ENCODE measurements at places on chromosomes 5 and 9. TPM values are rescaled to one million over a fixed set of nuclear protein-coding genes. Genes with fewer than 3 reads are reported as not detected.

GRCh38 chr9:91217388-91217787, 144.3 kb downstream of the AUH start:
- DNase-seq, result no peak

- DNase-seq, result no peak
Observed at GRCh38 chr5:178306430-178307225, 74.0 kb upstream of the PHYKPL start.

- DNase-seq, result no peak
Observed at GRCh38 chr5:127907907-127908306, 175.7 kb upstream of the SLC12A2 start.

Gene ZFR
- 70.8 TPM for total RNA-seq
